Right lung (tissue), 10 donors: ENCODE measurements at places on chromosomes 2 and 18.

- DNase-seq, result no peak
Measured at GRCh38 chr2:210199186-210199765, 26.0 kb downstream of the ACADL start.

GRCh38 chr2:215862351-215862771 is 151.0 kb downstream of the MREG start:
- peak; percentile 89 for DNase-seq

- peak; percentile 92 for DNase-seq
Measured at GRCh38 chr2:112275887-112276773, 733 bp downstream of the ZC3H6 start.

DNA sequence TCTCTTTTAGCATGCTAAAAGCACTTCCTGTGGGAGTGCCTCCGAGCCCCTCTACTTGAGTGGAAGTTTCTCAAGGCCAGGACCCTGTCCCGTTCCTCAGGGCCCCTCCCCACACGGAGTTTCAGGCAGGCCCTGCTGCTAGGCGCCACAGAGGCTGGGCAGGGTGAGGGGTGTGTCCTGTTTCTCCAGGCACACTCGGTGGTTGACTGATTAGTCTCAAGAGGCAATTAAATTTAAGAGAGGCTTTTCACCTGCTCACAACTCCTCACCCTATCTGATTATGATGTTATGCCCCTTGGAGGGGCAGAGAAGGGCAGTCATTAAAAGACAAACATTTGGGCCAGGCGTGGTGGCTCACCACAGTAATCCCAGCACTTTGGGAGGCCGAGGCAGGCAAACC is 160.8 kb upstream of the HAAO start:
- no peak for DNase-seq

DNA sequence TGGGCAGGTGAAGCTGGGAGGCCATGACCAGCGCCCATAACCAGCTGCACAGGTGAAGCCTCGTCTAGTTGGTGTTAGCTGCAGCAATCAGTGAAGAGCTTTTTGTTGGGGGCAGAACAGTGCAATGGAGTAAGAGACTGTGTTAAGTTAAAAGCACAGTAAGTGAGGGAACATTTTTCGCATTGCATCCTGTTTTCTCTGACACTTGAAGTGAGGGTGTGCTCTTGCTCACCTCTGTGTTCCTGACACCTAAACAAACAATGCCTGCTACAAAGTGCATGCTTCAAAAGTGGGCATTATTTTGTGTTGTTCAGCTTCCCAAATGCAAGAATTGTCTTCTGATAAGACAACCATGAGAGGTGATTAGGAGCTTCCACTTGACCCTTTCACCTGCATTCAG is 324.0 kb upstream of the ACVR2A start:
- no peak for DNase-seq

GRCh38 chr2:59932341-59932740 is 621.1 kb downstream of the BCL11A start:
- DNase-seq, result no peak

- no peak for DNase-seq
Measured at GRCh38 chr2:7972670-7973069, 709.2 kb upstream of the ID2 start.

GRCh38 chr2:33204945-33205344 is 258.2 kb downstream of the LTBP1 start:
- DNase-seq, result no peak

DNA sequence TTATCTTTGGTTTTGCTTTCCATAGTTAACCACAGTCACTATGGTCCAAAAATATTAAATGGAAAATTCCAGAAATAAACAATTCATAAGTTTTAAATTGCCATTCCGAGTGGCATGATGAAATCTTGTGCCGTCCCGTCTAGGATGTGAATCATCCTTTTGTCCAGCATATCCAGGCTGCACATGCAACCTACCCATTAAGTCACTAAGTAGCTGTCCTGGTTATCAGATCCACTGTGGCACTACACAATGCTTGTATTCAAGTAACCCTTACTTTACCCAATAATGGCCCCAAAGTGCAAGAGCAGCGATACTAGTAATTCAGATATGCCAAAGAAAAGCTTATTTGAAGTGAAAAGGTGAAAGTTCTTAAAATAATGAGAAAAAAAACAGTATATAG is 10.7 kb downstream of the USP34 start:
- DNase-seq, result no peak

DNA sequence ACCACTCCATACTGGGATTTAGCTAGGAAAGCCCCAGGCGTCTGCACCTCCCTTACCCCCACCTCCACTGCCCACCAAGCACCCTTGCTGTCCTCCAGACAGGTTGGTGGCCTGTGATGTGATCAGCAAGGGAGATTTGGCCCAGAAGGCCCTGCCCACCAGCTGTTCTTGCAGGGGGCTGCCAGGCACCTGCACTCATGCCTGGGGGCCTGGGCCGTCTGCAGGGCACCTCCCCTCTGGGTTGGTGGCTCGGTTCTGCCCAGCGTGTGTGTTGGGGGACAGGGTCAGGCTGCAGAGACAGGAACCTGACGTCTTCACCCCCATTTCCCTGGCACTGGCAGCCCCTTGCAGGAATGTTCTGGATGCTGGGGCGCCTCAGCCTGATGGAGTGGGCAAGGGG is 5.8 kb downstream of the DNMT3A start:
- DNase-seq, result no peak

GRCh38 chr2:240127191-240127750 is 8.8 kb downstream of the COPS9 start:
- DNase-seq, result no peak

- DNase-seq, result no peak
Measured at GRCh38 chr2:120772261-120772660, 36.6 kb downstream of the GLI2 start.

DNA sequence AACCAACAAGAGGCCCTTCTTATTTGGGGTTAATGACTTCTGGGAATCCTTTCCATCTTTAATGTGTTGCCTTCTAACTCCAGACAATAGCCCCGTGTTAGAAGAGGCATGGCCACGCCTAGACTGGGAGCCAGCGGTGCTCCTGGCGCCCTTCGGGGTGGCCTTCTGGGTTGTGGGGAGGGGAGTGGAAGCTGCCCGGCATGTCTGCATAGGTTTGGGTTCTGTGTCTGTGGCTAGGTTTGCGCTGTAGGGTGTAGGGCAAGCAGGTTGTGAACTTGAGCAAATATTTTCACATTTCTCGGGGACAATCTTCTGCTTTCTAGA is 40.4 kb downstream of the CELF4 start:
- DNase-seq, result no peak

GRCh38 chr2:71153585-71154224 is 23.3 kb downstream of the MPHOSPH10 start:
- no peak for DNase-seq

GRCh38 chr2:167509586-167509985 is 621.3 kb downstream of the XIRP2 start:
- no peak for DNase-seq

DNA sequence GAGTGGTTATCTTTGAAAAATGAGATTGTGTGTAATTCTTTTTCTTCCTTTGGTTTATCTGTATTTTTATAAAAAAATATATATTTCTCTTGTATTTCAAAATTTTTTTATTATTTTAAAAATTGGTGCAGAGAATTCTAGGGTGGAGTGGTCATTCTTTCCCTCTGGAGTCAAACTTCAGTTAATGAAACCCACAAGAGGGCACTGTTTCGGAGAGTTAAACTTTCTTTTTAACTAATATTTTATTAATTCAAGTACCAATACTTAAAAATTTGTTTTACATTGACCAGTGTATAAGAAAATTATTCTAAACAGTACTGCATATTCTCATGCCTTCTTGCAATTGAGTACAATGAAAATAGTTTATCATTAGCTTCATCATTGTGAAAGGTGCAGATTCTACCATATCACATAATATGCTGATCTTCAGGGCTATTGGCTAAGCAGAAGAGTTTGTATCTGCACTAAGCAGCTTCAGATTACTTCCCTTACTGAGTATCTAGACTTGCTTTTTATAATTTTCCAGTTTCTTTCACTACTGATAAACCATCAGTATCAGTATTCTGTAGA is 50.1 kb downstream of the HS1BP3 start:
- no peak for DNase-seq

DNA sequence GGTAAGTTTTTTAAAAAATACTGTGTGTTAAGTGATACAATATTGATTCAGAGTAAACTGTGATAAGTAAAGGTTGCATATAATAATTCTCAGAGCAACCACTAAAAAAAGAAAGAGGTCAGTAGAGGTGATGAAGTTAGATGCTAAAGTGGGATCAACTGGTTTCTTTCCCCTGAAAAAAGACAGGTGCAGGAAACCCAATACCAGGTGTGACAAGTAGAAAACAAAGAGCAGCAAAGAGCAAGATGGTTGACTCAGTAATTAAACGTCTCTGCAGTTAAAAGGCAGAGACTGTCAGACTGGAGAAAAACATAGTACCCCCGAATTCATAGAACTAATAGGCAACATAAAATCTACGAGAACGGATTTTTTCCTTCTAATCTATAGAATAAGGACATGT is 128.3 kb downstream of the ATP9B start:
- DNase-seq, result no peak

DNA sequence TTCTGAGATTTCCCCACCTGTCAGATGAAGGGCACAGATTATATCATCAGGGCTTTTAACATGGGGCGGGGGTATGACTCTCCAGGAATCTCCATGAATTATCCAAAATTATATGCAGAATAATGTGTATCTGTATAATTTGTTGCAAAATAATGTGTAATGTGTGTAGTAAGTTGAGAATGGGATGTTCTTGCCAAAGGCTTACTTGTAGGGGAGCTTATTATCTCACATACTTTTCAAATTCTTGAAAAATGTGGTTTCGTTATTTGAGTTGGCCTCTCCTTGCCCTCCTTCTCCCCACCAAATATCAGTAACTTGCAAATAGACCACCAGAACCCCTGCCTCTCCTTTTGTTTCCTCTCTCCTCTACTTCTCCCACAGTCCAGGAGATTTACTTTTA is 35.6 kb downstream of the UBR3 start:
- DNase-seq, result no peak

- no peak for DNase-seq
Measured at GRCh38 chr2:117820444-117820843, 6.0 kb downstream of the DDX18 start.

DNA sequence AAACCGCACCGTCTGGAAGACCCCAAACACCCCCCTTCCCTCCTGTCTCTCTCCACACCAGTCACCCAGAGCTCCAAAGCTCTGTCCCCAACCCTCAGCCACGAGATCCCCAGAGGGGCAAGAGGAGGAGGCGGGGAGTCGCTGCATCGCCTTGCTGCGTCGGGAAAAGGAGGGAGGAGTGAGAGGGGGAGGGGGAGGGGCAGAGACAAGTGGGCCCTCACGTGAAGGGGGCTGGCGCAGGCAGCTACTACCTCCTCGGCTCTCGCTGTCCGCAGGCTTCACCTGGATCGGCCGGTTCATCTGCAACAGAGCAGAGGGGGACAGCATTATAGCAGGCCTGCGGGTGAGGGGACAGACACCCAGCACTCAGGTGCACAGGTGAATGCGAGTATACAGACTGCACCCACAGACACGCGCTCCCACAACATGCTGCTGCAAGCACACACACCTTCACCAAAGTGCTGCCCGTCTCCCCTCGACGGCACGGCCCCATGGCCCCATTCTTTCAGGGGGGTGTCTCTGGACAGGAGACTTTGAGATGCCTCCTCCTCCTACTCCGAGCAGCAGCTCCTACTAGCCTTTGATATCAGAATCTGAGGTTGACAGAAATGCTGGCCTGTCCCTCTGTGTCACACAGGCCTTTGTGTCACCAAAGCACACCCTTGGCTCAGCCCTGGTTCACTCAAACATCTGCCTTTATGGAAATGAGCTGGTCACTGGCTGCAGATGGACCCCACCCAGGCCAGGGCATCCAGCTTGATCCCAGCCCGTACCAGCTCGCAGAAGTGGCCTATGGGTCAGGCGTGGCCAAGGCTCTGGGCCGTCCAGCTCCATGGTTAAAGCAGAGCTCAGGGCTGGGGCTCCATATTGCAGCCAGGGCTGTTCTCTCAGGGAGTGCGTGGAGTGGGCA is 243.8 kb downstream of the CELF4 start:
- no peak for DNase-seq

DNA sequence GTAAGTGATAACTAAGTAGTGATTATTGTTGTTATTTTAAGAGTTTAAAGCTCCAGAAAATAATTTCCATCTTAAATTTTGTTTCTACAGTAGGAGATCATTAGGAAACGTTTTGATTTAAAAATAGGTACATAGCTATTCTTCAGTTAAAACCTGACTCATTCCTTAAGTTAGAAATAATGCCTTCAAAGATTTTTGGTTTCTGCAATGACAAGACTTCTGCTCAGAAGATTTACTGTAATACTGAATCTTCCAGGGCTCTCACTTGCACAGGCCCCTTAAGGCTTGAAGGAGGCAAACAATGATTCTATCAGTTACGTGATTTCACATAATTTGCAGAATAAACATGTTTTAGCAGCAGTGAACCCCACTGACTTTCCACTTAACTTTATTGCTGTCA is 333.7 kb downstream of the RAD51AP2 start:
- DNase-seq, result no peak

- DNase-seq, result peak; percentile 74
Measured at GRCh38 chr2:174561283-174561971, 36.2 kb downstream of the WIPF1 start.

DNA sequence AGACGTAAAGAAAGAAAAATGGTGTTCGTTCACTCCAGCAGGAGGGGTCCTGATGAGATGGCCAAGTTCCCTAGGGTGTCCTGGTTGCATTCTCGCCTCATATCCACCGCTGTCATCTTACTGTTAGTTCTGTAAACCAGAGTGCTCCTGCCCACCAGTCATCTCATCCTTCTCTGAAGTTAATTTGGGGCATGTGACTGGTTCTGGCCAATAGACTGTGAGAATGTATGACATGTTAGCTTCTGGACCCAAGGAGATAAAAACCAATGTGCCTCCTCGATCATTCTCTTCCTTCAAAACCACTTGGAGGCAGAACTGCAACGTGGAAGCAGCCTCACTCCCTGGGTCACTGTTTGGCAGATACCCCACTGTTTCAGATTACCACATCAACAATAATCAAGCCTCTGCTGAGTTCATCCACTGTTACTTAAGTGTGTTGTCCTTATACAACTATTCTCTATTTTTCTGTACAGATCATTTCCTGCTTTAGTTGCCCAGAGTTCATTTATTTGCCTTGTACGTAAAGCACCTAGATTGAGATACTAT is 759.1 kb downstream of the TSN start:
- DNase-seq, result no peak

GRCh38 chr2:225458431-225459117 is 59.1 kb downstream of the NYAP2 start:
- DNase-seq, result no peak

- peak; percentile 20 for DNase-seq
Measured at GRCh38 chr2:234335661-234336228, 161.1 kb downstream of the ARL4C start.

DNA sequence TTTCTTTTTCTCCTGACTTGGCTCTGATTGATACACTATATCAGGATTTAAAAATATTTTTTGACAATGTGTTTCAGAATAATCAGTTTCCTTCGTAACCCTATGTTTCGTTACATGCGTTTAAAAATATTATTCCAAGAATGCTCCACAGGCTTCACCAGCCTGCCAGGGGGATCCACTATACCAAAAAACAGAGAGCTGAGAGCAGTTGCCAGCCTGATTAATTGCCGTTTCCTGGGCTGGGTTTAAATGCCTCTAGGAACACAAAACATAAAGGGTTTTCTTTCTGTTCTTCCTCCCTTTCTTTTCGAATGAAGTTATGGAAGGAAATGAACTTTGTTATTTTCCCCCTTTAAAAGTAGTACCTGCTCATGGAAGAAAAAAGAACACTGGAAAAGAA is 47.9 kb downstream of the LRRFIP1 start:
- no peak for DNase-seq

- no peak for DNase-seq
Measured at GRCh38 chr2:145010635-145011034, 490.7 kb upstream of the ZEB2 start.

GRCh38 chr18:75067996-75068645 is 140.8 kb downstream of the PTGR3 start:
- DNase-seq, result no peak
